Left colon (tissue), 2 donors: ENCODE measurements at places on chromosomes 4 and X. TPM values are rescaled to one million over a fixed set of nuclear protein-coding genes. Genes with fewer than 3 reads are reported as not detected.
A peak's percentile ranks its signal among the peaks of the same experiment; 100 is the strongest.

GRCh38 chr4:8769645-8770517 is 101.8 kb downstream of the HMX1 start:
- no peak for DNase-seq

DNA sequence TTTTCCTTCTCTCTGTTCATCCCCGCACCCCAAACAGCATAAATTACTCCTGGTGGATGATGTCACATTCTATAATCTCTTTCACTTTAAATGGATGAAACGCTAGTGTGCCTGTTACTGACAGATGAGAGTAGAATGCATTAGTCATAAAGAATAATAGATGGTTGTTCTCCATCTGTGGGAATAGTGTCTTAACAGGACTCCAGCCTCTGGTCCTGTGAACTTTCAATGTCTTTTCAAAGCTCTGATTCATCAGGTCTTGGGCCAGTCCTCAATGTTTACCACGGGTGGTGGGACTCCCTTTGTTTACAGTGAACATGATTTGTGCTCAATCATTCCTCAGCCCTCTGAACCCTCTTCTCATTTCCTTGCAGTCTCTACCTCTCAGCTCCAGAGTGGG is 182.6 kb downstream of the GABRB1 start:
- DNase-seq: no peak

GRCh38 chrX:103879339-103879738 is 47.3 kb upstream of the RAB9B start:
- no peak for DNase-seq

- no peak for DNase-seq
Measured at GRCh38 chr4:63578383-63578782, 830.9 kb downstream of the TECRL start.

GRCh38 chr4:106584337-106584989 is 215.9 kb upstream of the GIMD1 start:
- DNase-seq: no peak

The FAM47E gene
- 6.1 TPM for total RNA-seq

The PAGE2 gene
- not detected for total RNA-seq

DNA sequence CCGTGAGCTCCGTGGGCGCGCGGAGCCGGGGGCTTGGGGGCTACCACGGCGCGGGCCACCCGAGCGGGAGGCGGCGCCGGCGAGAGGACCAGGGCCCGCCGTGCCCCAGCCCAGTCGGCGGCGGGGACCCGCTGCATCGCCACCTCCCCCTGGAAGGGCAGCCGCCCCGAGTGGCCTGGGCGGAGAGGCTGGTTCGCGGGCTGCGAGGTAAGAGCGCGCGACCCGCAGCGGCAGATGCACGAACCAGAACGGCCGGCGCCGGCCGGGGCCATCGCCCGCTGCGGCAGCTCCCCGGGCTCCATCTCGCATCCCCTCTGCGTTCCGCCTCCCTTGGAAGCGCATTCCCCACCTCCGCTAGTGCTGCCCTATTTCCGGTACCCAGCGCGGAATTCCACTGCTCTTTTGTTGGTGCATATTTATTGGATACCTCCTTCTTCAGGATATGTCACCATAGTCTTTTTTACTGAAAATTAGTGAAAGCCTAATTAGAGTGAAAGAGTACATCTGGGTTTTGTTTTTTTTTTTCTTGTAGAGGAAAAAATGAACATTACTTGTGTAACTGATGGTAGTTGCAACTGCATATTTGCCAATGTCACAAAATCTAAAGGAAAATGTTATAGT is 797 bp downstream of the PKD2 start:
- DNase-seq: peak; percentile 47

The WDR19 gene
- total RNA-seq: 5.8 TPM

- no peak for DNase-seq
Measured at GRCh38 chrX:3678328-3678727, 35.1 kb downstream of the PRKX start.

DNA sequence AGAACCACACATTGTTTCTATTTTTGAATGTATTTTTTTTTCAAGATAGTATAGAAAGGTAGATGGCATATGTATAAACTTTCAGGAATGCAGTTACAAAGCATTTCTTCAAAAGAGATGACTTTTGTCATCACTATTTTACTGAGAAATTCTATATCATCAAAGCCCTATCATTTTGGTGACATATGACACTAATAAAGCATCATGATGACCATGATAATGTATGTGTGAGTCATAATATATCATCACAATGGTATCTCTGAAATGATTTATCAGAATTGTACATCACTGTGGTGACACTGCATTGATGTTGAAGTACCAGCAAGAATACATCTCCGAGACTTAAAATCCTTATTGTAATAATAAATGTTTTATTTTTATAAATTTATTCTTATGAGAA is 1740.8 kb downstream of the PCDH7 start:
- DNase-seq: no peak

GRCh38 chrX:11530621-11531020 is 135.1 kb downstream of the ARHGAP6 start:
- DNase-seq: no peak

GRCh38 chrX:45769761-45770582 is 569.3 kb upstream of the DIPK2B start:
- peak; percentile 63 for DNase-seq

GRCh38 chr4:98298022-98298421 is 36.8 kb downstream of the RAP1GDS1 start:
- no peak for DNase-seq

- no peak for DNase-seq
Measured at GRCh38 chr4:149398993-149399392, 416.6 kb downstream of the IQCM start.

The UCP1 gene
- total RNA-seq: not detected

GRCh38 chr4:128596115-128596514 is 213.4 kb upstream of the JADE1 start:
- no peak for DNase-seq

GRCh38 chr4:12692815-12693214 is 791.3 kb downstream of the RAB28 start:
- no peak for DNase-seq

DNA sequence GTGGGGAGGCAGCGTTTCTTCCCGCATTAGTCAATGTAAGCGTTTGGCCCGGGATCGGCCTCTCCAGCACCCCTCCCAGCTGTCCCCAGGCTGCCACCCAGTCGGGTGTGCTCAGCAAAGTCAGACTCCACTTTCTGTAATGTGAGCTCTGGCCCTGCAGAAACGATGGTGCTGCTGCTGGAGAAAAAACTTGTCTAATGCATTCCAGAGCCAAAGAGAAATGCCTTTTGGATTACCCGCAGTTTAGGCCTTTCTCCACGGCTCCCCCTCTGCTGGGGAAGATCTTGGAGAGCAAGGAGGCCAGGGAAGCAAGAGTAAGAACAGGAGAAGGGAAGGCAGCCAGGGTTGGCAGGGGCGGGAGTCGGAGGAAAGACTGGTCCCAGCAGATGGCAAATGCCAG is 55.2 kb downstream of the ELF4 start:
- DNase-seq: no peak

- DNase-seq: no peak
Measured at GRCh38 chr4:54937501-54937900, 187.9 kb downstream of the KDR start.
